NCI-H1436 (cell line): ENCODE measurements at places on chromosomes 1 and 21.

GRCh38 chr1:15627343-15627988 is 10.2 kb downstream of the DDI2 start:
- no peak for DNase-seq

DNA sequence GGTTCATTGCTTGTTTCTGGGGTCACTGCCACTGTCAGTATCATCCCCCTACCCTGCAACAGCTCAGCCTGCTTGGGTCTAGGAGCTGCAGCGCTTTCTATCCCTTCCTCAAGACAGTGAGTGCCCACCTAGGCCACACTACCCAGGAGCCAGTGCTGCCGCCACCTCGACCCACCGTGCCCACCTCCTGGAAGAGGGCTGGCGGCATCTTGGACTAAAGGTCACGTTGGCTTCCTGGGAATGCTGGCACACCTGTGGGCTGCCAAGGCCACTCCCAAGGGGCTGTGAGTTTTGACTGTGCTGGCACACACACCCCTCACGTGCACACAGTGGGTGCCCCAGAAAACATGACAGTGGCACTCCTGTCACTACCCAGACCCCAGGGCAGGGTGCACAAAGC is 22.1 kb downstream of the CRYAA start:
- no peak for DNase-seq

DNA sequence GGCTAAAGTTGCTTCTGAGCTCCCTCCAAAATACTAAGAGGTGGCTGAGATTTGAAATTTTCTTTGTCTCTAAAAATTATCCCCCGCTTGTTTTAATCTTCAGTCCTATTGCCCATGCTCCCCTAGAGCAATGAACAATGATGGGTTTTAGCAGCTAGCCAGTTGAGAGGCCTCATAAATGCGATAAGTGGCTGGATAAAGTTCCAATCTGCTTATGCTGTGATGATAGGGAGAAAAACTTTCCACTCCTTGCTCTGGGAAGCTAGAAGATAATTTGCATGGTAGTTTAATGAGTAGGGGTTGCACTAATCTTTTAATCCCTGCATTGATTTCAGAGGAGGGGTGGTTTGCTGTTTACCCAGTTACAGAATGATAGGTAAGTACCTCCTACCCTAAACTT is 9.6 kb upstream of the PRPF3 start:
- DNase-seq = no peak

- no peak for DNase-seq
Measured at GRCh38 chr1:41517062-41517438, 32.6 kb upstream of the EDN2 start.

DNA sequence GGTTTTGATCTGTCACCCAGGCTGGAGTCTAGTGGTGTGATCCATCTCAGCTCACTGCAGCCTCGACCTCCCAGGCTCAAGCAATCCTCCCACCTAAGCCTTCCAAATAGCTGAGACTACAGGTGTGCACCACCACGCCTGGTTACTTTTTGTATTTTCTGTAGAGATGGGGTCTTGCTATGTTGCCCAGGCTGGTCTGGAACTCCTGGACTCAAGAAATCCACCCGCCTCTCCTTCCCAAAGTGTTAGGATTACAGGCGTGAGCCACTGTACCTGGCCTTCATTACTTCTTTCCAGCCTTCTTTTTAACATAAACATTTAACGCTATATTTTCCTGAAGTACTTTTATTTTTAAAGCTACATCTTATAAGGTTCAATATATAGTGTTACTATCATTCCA is 18.4 kb upstream of the HMGCL start:
- no peak for DNase-seq

- DNase-seq = no peak
Measured at GRCh38 chr1:209594440-209594839, 10.9 kb downstream of the CAMK1G start.

DNA sequence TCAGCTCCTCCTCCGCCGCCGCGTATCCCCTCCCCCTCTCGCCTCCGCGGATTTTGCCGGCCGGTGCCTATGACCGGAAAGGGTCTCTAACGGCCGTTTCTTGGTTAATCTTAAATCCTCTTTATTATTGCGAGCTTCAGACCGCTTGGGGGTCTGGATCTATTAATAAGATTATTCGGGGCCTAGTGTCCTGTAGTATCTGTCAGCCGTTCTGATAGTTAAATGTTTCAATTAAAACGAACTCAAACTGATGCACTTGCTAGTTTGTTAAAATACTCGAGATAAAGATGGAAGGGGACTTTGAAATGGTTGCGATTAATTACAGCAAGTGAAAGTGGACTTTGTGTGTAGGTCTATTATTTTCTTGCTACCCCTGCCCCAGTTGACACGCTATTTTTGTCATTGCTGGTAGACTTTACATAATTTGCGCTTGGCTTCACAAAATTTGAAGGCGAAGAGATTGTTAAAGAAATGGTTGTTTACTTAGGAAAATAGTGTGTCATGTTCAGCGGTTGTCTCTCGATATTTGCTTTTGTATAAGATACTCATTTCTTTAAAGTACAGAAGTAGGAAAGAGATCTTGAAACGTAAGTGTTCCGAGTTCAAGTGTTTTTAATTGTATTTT is 779 bp downstream of the SON start:
- peak; percentile 20 for DNase-seq

GRCh38 chr1:173504268-173504667 is 27.1 kb downstream of the PRDX6 start:
- no peak for DNase-seq

GRCh38 chr1:170252851-170253579 is 107.3 kb downstream of the NTMT2 start:
- DNase-seq = no peak

GRCh38 chr1:16719571-16720350 is 20.6 kb upstream of the RNU1-4 start:
- no peak for DNase-seq

DNA sequence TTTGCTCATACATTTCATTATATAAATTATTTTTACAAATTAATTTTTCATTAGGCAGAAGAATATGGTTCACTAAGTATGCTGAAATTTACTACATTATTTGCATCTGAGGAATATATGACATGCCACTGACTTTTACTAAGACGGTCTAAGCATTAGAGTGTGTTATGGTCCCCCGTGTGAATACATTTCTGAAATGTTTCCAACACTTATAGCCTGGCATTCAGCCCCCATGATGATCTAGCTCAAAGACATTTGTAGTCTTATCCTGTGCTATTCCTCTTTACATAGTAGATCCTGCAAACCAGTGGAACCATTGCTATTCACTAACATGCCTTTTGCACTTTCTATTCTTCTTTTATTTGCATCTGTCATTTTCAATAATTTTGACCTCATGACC is 1878.0 kb downstream of the MRPL39 start:
- DNase-seq = no peak

DNA sequence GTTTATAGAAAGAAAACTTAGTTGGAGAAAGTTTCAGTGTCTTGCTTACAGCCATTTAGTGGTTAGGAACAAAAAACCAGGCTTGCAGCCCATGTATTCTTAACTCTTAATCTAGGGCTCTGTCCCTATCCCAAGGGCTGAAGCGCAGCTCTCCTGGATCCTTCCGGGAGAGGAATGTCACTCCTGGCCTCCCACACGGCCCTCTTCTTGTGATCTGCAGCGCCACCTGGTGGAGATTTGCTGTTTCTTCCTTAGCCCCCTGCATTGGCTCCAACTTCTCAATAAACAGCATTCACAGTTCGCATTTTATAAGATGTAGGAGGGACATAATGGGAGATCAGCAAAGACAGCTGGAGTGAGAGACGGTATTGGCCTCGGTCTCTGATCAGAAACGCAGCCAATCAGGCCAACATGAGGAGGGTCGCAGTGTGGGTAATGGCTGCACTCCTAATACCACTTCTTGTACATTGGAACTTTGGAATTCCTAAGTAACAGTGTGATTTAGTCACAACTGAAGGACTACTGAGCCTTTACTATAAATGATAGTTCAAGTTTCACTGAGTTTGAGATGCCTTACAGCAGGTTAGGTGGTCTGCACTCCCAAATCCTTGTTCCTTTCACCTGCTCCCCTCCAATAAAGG is 283.4 kb downstream of the ASTN1 start:
- peak; percentile 21 for DNase-seq

DNA sequence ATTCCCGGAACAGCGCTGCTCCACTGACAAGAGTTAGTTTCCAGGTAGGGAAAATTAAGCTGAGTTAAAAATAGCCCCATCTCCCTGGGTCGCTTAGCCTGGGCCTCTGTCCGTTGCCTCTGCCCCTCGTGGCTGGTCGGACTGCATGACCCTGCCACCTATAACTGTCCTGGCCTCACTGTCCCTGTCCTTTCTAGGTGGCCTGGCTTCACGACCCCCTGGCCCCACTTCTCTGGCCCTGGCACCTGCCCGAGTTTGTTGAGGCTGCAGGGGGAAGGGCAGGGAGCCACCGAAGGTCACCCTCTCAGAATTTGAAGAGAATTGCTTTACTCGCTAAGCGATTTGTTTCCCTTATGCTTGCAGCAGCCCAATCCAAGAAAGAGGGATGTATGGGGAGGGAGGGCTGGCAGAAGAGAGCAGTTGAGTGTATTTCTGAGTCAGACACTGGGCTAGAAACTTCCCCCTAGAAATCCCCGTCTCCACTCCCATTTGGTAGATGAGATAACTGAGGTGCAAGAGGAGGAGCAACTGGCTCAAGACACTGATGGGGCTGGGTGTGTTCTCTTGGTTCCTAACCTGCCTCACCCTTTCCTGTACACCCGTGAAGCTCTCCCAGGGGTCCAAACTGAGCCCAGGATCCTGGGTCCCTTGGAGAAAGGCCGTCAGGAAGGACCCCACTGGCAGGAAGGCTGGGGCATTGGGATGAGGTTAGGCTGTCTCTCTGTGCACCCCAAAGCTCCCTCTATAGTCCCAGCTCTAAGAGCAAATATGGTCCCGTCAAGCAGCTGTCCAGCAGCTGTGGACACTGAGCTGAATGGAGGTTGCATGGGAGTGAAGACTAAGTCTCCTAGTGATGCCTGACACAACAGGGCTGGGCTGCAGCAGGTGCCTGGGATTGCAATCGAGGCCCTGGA is 2.9 kb upstream of the EDN2 start:
- no peak for DNase-seq

DNA sequence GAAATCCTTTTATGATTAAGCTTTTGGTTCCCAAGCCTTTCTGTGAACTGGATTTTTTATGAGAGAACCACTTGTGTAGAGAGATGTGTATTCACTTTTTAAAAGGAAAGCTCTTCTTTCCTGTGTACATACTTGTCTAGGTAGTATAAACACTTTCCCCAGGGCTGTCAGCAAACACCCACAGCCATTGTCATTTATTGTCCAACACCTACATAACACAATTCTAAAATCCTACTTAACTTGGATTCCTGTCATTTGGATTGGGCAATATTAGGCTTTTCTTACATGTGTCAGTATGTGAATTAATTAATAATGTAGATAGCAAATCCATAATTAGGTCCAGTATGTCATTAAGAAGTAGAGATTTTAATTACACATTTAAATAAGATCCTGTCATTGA is 12.3 kb downstream of the DDX20 start:
- DNase-seq = no peak

GRCh38 chr21:45517249-45518065 is 24.8 kb downstream of the SLC19A1 start:
- no peak for DNase-seq

GRCh38 chr1:55578646-55579045 is 363.5 kb upstream of the USP24 start:
- DNase-seq = no peak

DNA sequence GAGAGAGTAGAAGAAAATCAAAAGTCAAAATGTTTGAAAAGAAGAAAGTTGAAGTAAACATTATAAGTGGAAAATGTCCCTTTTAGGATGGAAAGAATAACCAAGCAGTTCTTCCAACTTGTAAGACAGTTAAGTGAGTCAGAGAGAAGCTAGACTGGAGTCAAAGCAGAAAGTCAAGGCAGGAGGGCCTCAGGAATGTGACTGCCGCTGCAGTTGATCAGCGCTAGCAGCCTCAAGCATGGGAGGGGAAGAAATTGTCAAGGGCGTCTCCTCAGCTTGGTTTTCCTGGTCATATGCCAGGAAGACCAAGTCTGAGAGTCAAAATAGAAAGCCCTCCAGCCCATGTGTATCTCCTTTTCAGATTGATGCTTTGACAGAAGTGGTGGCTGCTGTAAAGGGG is 23.2 kb downstream of the HAO2 start:
- DNase-seq = no peak

GRCh38 chr1:32798191-32798590 is 19.0 kb downstream of the YARS1 start:
- DNase-seq = no peak

GRCh38 chr1:21691739-21692138 is 22.6 kb upstream of the RAP1GAP start:
- DNase-seq = no peak

DNA sequence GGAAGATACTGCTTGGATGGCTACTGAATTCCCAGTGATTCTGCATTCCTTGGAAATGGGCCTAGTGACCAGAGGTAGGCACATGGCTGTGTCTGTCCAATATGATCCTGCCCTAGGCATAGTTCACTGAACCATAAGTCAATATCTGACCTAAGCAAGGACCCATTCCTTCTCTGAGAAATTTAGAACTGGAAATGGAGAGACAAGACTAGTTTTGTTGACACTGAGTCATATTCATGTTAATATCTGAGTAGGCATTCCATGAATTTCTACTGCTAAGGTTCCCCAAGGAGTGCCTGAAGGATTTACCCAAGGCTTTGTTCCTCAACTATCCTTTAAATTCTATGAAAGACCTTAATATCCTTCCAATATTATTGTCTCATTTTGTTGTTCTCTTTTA is 329.8 kb upstream of the BEND5 start:
- DNase-seq = no peak

- peak; percentile 62 for DNase-seq
Measured at GRCh38 chr1:15424146-15424667, 14.0 kb upstream of the CTRC start.

DNA sequence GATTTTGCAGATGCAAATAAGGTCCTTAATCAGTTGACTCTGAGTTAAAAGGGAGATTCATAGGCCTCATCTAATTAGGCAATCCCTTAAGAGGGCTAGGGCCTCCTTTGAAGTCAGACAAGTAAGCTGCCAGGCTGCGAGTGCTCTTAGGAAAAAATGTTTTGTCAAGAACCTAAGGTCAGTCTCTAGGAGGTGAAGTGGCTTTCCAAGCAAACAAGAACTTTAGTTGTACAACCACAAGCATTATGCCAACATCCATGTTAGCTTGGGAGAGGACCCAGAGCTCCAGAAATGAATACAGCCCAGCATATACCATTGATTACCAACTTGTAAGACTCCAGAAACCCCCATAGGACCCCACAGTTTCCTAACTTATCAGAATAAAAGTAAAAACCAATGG is 1366.2 kb downstream of the PLA2G4A start:
- DNase-seq = no peak

- no peak for DNase-seq
Measured at GRCh38 chr1:67607286-67607685, 77.7 kb upstream of the GADD45A start.

GRCh38 chr1:43776043-43776761 is 68.9 kb downstream of the ST3GAL3 start:
- no peak for DNase-seq

- no peak for DNase-seq
Measured at GRCh38 chr1:47432071-47433036, 5.5 kb upstream of the FOXD2 start.
